ENCODE measurements at places on chromosomes 7 and 10.

DNA sequence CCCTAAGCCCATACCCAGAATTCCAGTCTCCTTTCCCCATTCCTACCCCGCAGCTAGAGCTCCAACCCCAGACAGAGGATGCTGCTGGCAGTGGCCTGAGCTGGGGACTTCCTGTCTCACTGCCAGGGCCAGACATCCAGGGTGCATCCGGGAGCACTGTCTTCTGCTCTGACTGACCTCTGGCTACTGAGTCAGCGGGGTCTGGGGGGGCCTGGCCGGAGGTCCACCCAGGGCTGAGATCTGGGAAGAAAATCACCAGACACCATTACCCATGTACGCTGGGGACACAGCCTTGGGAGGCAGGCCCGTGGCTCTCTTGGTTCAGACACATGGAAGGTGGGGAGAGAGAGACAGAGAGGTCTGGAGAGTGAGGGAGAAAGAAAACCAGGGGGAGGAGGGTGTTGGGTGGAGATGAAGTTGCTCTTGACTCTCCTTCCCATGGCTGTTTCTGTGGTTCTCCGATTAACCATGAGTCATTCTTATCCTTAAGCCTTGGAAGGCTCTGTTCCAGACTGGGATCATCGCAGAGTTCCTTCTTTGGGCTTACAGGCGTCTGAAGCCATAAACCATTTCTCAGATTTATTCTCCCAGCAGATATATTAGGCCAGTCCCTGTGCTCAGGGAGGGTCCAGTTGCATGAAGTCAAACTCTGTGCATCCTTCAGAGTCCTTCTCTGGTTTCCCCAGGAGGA lies 23.6 kb downstream of the TSPAN15 start:
- DNase-seq, result no peak

DNA sequence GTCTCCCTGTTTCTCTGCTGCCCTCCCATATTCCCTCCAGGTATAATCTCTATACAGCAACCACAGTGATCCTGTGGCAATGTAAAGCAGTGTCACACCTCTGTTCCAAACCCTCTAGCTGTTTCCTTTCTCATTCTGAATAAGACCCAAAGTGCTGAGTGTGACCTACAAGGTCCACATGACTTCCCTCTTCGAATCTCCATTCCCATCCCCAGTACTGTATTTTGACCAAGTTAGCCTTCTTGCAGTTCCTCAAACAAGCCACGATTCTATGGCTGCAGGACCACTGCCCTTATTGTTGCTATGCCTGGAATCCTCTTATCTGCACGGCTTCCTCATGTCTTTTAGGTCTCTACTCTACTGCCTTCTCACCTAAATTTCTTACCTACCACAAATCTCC lies 291.9 kb downstream of the DOCK4 start:
- no peak for DNase-seq

DNA sequence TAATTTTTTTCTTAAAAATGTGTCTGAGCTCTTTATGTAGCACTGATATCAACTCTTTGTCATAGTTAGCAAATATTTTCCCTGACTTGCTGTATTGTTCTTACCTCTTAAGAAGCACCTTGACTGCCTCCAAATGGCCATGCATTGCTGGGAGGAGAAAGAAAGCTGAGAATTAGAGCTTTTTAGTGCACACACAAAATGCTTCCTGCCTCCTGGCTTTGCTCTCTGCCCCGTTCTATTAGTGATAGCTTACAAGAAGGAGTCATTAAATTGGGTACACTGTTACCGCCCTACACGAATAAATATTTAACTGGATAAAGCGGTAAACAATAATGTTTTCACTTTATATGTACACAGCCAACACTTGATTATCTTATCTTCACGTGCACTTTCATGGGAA lies 4.1 kb downstream of the ANKRD16 start:
- DNase-seq, result no peak

GRCh38 chr10:30176182-30176581 lies 116.8 kb upstream of the JCAD start:
- no peak for DNase-seq

- no peak for DNase-seq
These were observed 111.6 kb upstream of the HABP2 start for GRCh38 chr10:113441220-113441619.

DNA sequence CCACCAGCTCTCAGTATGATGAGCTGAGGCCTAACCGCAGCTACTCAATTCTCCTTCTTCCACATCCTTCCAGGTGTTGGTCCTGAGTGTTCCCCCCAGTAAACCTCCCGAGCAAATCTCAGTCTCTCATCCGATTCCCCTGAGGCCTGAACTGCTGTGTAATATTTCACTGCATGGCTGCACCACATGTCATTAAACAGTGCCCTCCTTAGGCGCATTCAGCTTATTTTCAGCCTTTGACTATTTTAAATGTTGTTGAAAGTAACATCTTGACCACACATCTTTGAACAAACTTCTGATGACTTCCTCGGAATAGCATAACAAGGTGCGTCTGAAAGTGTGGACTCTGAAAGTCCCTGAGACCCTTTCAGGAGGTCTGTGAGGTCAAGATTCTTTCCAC lies 62.8 kb upstream of the NPS start:
- DNase-seq, result no peak

GRCh38 chr7:6436385-6436685 lies 11.4 kb downstream of the DAGLB start:
- no peak for DNase-seq

- no peak for DNase-seq
These were observed 150.5 kb upstream of the GPR26 start for GRCh38 chr10:123515661-123516060.

DNA sequence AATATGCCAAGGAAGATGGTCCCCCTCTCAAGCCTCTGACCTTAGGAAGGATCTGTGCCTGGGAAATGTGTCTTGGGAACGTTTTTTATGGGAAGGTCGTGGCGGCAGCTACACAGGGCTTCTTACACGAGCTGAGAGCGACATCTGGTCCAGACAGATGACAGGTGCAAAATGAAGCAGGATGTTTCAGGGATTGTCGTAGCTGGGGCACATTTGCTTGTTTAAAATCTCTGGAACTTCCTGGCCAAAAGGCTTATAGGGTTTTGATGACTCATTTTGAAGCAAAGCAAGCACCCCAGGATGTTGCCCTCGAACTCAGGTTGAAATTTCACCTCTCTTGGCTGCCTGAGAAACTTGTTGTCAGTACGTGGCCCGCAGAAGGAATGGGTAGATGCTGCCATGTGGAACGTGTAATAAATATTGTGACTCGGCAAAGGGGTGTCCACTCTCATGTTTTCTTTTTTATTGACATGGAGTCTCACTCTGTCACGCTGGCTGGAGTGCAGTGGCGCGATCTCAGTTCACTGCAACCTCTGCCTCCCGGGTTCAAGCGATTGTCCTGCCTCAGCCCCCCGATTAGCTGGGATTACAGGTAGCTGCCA lies 117.5 kb downstream of the CAMK1D start:
- DNase-seq, result no peak

DNA sequence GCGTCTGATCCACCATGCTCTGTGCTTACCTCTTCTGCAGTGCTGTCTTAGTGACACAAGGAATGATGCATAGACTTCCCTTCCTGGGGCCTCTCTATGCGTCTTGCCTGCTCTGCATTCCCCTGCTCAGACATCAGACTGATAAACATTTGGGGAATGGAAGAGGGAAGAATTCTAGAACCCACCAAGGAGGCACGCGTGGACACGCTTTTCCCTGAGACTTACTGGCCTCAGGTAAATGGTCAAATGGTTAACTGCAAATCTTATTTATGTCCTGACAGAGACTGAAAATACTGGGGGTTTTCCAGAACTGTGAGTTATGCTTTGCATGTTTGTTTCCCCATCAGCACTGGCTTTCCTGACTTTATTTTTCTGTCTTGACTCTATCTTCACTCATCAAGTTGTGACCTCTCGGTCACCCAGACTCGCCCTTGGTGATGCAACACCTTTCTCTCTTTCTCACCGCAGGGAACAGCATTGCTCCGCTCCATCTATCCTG lies 285.9 kb upstream of the FZD8 start:
- no peak for DNase-seq

DNA sequence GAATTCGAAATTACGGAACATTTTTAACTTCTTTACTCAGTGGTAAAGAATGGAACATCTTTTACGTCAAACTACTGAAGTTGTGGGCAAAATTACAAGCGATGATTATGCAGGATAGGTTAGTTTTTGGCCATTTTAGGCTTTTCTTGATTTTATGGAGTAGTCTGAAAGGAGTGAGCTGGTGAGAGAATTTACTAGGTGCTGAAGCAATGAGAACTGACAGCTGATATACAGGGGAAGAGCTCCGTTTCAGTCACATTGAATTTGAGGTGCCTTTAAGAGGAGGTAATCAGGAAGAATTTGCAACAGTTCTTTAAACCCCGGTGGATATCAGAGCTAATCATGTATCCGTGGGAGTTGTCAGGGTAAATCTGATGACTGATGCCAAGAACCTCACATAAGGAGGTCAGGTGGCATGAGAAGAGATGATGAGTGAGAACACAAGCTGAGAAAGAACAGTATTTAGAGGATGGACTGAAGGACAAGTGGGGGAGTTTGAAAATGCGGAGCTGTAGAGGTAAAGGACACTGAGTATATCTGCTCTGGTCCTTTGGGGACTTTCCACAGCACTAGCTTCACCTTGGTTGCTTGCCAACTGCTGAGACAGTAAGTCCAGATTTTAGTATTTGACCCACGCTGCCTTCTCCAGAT lies 104.3 kb downstream of the AHR start:
- no peak for DNase-seq

- DNase-seq, result no peak
These were observed 164.1 kb downstream of the PTEN start for GRCh38 chr10:88027570-88027969.

GRCh38 chr10:77566914-77567566 lies 70.6 kb downstream of the KCNMA1 start:
- DNase-seq, result no peak

DNA sequence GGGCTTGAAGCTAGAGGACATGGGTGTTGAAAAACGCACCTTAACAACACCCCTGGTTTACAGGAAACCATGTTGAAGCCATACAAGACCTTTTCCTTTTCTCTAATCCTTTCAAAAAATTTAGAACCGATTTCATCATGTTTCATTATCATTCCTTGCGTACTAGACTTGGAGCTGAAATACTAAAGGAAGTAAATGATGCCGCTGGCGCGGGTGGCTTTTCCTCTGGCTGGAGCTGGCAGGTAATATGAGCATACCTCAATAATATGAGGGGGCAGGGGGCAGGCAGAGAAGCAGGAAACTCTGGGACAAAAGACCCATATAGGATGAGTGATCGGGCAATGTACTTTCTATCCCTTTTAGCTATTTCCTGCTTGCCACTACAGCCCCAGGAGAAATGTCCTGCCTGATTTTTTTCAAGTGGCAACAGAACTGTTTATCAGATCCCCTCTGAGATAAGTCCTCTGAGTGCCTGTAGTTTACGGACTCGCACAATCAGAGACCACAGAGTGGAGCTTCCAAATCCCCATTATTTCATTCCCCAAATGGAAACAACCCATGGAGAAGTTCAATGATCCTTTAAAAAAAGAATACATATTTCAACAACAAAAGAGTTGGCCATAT lies 450.1 kb downstream of the KCNMA1 start:
- no peak for DNase-seq

GRCh38 chr7:37286454-37286832 lies 162.2 kb downstream of the ELMO1 start:
- no peak for DNase-seq

GRCh38 chr10:98326621-98327027 lies 58.6 kb upstream of the LOXL4 start:
- no peak for DNase-seq

GRCh38 chr7:26657206-26657641 lies 207.2 kb downstream of the SKAP2 start:
- no peak for DNase-seq

- DNase-seq, result no peak
These were observed 204.9 kb upstream of the FRMD4A start for GRCh38 chr10:14535457-14536130.

DNA sequence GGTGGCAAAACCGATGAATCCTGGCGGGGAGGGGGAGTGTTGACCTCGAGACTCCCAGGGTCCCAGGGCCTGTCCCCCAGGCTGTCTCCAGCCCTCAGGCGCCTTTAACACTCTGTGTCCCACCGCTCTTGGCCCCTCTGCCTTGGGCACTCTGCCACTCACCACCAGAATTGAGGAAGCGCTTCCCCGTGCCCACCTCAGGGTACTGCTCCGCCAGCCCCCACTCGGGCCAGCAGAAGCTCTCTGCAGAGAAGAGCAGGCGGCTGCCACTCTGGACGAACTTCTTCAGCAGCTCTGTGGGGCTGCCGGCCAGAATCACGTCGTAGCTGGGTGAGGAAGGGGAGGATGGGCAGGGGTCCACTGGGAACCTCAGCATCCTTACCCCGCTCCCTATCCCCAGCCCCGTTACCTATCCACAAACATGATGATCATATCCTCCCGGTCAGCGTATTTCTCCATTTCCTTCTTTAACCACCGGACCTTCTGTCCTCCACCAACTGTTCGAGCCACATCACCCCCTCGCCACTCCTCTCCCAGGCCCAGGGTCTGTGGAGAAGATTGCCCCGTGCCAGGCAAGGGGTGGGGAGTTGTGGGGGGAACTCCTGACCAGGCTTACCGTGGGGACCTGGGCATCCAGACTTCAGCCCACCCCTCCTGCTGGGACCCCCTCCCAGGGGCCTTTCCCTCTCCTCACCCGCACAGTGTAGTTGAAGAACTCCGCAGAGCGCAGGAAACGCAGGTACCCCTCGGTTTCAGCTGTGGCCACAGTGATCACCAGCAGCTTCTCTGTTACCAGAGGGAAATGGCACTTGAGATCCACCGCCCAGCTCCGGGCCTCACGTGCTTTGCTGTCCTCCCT lies 1.2 kb downstream of the PLOD3 start:
- DNase-seq, result no peak

GRCh38 chr7:76252021-76252420 lies 50.3 kb downstream of the SRRM3 start:
- no peak for DNase-seq

GRCh38 chr10:129104266-129105045 lies 362.6 kb upstream of the MGMT start:
- DNase-seq, result no peak

DNA sequence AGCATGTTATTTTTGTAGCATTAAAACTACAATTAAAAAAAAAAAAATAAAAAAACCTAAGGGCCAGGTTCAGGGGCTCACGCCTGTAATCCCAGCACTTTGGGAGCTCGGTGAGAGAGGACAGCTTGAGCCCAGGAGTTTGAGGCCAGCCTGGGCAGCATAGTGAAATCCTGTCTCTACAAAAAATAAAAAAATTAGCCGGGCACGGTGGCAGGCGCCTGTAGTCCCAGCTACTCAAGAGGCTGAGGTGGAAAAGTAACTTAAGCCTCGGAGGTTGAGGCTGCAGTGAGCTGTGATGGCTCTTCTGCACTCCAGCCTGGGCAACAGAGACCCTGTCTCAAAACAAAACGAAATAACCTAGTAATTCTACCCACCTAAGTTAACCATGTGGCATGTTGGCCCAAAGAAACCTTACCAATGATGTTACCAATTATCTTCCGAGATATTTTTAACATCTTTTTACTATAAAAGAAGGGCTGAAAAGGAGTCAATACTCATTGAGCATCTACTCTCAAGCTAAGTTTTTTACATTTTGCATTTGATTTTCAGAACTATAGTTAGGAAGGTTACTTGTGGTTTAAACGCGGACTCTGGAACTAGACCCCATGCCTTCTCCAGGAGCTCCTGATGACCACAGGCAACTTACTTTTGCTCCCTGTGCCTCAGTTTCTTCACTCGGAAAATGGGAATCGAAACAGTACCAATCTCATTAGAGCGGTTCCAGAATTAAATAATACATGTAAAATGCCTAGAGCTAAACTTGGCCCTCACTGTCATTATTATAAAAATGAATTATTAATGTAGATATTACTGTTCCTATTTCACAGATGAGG lies 1.4 kb downstream of the ITGB1 start:
- no peak for DNase-seq
